ENCODE measurements at places on chromosomes 6 and 20.

DNA sequence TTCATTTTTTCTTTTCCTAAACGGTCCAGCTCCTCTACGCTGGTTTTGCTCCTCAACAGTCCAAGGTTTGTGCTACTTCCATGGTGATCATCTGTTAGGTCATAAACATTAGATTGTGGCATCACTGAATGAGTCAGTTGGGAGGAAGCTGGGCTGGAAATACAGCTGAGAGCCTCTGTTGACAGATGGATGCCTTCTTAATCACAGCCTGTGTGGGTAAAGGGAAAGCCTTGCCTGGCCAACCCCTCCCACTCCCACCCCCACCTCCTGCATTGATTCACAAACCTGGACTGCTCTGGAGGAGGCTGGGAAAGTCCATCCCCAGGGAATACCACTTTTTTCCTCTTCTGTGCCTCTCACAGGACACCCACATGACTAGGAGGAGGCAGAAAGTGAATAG lies 180.6 kb upstream of the CCN2 start:
- peak; percentile 82 for DNase-seq

DNA sequence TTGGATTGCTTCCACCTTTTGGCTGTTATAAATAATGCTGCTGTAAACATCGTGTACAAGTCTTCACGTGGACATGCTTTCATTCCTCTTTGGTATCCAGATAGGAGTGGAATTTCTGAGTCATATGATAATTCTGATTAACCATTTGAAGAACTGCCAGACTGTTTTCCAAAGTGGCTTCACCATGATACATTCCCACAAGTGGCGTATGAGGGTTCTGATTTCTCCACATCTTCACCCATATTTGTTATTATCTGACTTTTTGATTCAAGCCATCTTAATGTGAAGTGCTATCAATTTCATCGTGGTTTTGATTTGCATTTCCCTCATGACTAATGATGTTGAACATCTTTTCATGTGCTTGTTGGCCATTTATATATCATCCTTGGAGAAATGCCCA lies 2.9 kb upstream of the SNRPB start:
- DNase-seq = no peak

DNA sequence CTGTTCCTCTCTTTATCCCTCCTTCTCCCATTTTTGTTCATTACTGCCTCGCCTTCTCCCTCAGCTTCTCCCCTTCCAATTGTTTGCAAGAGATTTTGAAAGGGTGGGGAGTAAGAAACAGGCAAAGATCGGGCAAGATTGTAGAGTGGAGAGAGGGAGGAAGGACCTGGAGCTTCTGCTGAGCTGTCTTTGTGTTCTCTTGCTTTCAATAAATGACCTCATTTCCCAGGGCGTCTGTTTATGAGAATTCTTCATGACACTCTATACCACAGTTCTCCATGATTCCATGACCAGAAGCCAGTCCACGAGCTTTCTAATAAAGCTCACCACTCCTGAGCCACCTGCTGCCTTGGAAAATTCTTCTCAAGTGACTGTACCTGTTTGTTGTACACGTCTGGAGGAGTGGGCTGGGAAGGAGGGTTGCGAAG lies 50.0 kb upstream of the PLEKHG1 start:
- no peak for DNase-seq

GRCh38 chr6:14851281-14851680 lies 394.6 kb upstream of the JARID2 start:
- no peak for DNase-seq

DNA sequence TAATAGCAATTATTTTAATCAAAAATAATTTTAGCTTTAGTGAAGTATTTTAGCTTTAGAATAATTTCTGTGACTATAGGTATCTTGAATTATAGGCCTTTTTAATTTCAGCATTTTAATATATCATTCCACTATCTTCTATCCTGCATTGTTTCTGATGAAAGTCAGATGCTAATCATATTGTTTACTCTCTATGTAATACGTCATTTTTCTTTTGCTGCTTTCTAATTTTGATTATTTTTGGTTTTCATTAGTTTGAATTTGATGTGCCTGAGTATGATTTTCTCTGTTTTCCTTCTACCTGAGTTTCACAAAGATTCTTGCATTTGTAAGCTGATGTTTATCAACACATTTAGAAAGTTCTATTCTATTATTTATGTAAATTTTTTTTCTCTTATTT lies 17.4 kb upstream of the ADGRG6 start:
- DNase-seq = no peak

Data from Kasumi-1 (cell line).